ENCODE measurements at places on chromosomes 16 and 17.

DNA sequence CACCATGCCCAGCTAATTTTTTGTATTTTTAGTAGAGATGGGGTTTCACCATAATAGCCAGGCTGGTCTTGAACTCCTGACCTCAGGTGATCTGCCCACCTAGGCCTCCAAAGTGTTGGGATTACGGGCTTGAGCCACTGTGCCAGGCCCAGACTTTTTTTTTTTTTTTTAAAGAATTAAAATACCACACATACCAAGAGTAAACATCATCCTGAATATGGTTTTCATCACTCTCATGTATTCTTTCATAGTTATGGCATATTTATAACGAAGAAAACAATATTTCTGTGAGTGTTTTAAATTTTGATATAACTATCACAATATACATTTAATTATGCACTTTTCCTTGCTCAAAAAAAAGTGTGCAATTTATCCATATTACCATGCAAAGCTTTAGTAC lies 48.2 kb downstream of the MARVELD3 start:
- DNase-seq, result no peak

- no peak for DNase-seq
These were observed 52.2 kb downstream of the NDE1 start for GRCh38 chr16:15701975-15702970.

DNA sequence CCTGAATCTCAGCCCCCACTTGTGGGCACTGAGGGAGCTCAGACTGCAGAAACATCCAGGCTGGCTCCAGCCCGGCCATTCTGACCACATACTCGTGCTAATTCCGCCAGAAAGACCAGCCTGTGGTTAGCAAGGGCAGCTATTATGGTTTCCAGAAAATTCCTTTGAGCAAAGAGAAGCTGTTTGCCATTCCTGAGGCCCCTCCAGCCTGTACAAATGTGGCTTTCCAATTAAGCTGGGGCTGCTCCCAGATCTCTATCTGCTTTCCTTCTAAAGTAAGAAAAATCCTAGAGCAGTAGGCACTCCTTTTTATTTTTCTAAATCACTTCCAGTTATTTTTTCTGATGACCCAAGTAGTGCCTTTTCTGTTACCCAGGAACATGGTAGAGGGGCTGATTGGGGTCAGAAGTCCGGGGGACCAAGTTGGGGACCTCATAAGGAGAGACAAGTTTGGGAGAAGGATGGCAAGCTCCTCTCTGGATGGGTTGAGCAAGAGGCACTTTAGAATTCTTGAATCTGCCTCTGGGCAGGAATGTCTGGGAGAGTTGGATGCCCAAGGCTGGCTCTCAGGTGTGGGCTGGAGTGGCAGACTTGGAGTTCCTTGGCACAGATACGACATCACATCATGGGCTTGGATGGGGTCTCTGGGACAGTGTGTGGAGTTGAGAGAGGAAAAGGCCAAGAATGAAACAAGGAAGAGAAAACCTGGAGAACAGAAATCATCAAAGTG lies 83.3 kb upstream of the TNRC6C start:
- DNase-seq, result no peak

DNA sequence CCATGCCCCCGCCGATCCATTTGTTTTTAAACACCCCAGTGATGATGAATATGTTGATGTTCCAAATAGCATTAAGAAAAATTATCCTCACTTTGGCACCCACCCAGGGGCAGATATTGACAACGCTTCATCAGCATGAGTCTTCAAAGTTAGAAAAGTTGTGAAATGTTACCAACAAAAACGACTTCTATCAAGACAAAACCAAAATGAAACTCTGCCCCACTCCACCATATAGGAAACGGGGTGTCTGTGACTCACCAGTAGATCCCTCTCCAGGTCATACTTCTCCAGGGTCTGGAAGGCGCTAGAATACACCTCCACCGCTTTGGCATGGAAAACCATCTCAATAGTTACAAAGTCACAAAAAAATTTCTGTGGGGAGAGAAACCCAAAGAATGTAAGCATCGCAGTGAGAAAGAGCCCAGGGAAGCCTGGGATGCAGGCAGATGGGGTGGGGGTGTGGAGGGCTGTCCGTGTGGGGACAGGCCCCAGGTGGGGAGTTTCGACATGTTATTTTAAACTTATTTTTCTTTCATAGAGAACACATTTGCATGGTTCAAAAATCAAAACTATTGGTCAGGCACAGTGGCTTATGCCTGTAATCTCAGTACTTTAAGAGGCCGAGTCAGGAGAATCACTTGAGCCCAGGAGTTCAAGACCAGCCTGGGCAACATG lies 10.2 kb downstream of the CIBAR2 start:
- no peak for DNase-seq

DNA sequence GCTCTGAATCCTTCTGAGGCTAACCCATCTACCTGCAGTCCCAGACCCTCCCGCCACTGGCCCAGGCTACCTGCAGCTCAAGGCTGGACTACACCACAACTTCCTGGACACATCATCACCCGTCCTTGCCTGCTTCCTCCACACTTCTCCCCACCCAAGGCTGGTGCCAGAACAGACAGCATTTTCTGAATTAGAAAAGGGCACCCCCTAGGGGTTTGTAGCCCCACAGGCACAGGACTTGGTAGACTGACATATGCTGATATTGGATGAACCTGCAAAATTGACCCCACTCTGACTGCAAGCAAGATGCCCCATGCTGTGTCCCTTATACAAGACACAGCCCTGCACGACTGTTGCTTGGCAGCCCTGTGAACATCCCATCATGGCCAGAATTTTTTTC lies 271.5 kb upstream of the C16orf82 start:
- DNase-seq, result no peak

DNA sequence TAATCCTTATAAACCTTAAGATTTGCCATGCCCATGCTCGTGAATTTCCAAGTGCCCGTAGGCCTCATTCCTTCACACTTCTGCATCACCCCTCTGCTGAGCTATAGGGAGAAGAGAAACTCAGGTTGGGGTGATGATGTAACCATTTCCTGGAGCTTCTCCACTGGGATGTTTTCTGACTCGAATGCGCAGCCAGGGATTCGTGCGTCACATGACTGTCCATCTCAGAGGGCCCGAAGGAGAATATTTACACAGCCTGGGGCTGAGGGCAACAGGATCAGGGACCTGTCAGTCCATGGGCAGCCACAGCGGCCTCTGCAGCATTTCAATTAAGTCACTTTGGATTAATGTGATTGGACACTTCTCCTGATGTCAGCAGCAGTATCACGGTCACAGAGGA lies 8.7 kb downstream of the GSG1L2 start:
- no peak for DNase-seq

- no peak for DNase-seq
These were observed 199.8 kb upstream of the CHMP6 start for GRCh38 chr17:80791758-80792284.

GRCh38 chr16:8874388-8874787 lies 5.6 kb upstream of the CARHSP1 start:
- DNase-seq, result no peak

DNA sequence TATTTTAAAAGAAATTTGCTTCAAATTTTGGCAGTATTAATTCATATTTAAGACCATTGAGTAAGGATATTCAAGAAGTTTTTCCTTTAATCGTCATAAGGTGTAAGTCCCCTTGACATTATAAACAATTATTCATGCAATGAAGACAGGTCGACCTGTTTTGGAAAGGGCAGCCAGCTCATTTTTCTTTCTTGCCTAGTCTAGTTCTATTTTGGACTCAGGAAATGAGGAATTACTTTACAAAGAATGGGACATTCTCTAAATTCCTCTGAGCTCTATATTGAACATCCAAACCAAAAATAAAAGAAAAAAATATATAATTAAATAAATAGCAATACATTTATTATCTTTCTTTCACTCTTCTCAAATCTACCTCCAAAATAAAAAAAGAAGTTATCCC lies 595.6 kb upstream of the KIF2B start:
- DNase-seq, result no peak

GRCh38 chr17:67862614-67863217 lies 37.4 kb downstream of the BPTF start:
- no peak for DNase-seq

- DNase-seq, result no peak
These were observed 7.7 kb downstream of the HOXB4 start for GRCh38 chr17:48570325-48571023.
